ENCODE measurements at places on chromosomes 11 and 22. TPM values are rescaled to one million over a fixed set of nuclear protein-coding genes. Genes with fewer than 3 reads are reported as not detected.
A peak's percentile ranks its signal among the peaks of the same experiment; 100 is the strongest.

OR2AG2 gene
- total RNA-seq, result not detected

GRCh38 chr22:49202226-49202625, 625.4 kb downstream of the BRD1 start:
- DNase-seq, result peak; percentile 0

TMEM86A gene
- total RNA-seq, result 5.8 TPM

GRCh38 chr11:59611570-59612565, 3.7 kb downstream of the OSBP start:
- peak; percentile 60 for DNase-seq

DNA sequence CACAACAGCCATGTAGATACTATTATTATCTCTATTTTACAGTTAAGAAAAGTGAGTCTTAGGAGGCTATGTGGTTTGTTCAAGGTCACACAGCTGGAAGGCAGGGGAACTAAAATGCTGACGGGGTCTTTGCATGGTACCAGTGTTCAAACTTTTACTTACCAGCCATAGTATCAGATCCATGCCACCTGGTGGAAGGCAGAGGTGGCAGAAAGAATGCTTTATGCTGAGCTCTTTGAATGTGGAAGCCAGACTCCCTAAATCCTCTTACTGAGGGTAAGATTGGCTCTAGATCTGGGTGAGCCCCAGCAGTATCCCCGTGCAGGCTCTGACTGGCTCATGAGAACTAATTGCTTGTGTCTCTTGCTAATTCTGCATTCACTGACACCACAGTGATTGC, 54.3 kb upstream of the NAV2 start:
- no peak for DNase-seq
